Activated CD8-positive, alpha-beta memory T cell treated with anti-CD3 and anti-CD28 coated beads for 48 hours (primary cell): ENCODE measurements at places on chromosomes 12 and 14.

DNA sequence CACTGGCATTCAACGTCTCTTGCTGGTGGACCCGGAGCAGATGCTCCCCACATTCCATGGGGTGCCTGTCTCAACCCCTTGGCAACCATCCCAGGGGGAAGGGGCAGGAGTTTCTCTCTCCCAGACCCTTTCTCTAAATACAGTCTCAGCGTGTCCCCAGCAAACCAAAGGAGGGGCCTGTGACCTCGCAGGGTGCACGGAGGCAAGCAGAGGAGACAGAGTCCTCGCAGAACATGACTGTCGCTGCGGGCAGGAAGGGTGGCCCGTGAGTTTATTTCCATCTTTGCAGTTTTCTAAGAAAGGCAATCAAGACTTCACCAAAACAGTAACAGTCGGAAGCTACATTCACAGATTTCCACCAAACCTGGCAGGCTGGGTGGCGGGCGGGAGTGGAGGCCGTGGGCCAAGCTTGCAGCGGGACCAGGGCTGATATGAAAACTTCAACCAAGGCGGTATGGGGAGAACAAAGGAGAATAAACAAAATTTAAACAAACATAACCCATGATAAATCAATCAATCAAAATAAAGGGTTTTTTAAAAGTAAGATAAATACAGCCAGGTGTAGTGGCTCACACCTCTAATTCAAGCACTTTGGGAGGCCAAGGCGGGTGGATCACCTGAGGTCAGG lies 18.6 kb downstream of the BRF1 start:
- DNase-seq = no peak

- no peak for DNase-seq
These were observed 93.9 kb downstream of the PLBD1 start for GRCh38 chr12:14473707-14474287.

GRCh38 chr12:3363608-3364007 lies 127.4 kb upstream of the PRMT8 start:
- DNase-seq = no peak

DNA sequence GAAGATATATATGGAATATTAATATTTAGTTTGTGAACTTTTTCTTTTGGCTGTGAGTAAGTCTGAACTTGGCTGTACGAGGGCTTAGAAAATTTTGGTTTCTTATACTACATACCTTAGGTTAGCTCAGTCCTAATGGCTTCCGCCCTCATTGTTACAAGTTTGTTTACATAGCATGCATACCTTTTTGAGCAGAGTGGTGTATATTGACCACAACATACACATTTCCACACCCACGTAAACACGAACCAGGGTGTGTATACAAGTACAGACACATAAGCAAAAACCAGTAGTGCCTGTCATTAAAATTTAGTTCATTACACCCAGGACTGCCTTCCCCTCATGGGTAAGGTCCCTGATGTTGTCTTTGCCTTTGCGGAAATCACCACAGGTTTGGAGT lies 230.2 kb upstream of the RGS6 start:
- no peak for DNase-seq

- no peak for DNase-seq
These were observed 326.6 kb downstream of the LRIG3 start for GRCh38 chr12:58593557-58594304.

GRCh38 chr12:22855456-22855855 lies 230.5 kb downstream of the ETNK1 start:
- no peak for DNase-seq

- DNase-seq = no peak
These were observed 266.8 kb upstream of the CLEC14A start for GRCh38 chr14:38522724-38523123.

- DNase-seq = no peak
These were observed 10.1 kb upstream of the JDP2 start for GRCh38 chr14:75417674-75418073.

DNA sequence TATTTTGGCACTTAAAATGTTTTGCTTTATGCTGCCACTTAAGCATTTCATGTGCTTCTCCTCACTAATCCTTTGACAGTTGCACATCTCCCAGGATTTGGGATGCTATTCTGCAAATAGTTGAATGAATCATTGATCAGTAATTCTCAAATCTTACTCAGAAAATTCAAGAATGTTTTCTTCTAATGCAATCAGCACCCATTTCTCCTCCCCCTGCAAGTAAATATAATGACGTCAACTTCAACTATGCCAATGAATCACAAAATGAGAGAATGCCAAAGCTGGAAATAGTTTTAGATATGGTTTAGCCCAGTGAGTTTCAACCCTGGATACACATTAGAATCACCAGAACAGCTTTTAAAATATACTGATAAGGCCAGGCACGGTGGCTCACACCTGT lies 2.1 kb upstream of the BLOC1S1 start:
- DNase-seq = no peak

DNA sequence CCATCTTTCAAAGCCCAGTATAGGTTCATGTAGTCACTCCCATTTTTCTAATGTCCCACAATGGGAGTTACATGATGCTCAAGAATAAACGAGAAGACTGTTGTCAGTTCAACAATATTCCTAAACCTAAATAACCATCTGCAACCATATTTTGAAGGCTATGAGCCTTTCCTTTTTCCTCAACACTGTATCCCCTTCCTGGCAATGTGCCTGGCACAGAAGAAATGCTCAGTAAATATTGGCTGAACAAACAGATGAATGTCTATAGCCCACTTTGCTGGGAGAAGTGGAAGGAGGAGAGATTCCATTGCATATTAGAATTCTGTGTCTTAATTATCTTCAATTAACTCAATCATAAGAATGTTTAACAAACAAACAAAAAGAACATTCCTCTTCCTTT lies 6.1 kb downstream of the ARMH4 start:
- DNase-seq = no peak

GRCh38 chr12:3463921-3464320 lies 27.1 kb upstream of the PRMT8 start:
- DNase-seq = no peak

DNA sequence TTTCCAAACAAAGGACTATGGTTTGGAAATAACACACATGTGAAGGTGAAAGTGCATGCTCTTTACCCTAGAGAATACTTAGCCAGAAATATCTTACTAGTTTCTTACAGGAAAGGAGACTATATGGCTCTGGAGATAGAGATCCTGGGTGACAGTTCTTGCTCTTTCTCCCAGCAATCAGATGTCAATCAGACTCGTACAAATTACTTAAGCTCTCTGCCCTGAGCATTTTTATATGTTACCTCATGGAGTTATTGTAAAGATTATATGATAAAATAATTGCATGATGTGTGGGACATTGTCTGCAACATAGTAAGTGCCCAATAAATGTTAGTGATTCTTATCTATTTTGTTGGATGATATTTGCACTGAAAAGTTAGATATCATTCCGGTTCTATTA lies 76.8 kb downstream of the FAR2 start:
- DNase-seq = no peak

DNA sequence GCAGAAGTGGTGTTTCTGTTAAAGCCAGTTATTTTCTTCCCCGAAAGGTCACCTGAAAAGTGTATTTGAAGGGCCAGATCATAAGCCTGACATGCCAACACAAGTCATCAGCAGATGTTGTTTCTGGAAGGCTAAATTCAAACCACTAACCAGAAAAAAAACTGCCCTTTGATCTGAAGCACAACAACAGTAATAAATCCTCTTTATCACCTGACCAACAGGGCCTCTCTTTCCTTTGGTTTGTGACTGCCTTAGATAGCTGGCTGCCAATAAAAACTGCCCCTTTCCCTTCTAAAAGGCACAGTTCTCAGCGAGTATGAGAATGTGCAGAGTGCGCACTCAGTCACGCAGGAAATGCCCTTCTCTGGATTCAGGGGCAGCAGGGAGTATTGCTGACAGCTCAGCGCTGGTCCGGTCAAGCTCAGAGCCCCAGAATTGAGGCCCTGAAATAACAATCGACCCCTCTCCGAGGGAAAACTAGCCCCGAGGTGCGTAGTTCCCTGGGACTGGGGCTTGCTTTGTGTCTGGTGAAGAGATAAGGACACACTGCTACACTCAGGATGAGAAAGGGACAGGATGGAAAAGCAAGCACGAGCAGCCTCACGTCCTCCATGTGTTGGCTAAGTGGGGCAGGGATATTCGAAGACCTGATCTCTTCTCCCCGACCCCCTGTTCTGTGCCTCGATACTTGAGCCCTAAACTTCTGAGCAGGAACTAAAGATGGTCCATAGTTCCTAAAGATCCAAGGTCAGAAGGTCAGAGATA lies 184.2 kb upstream of the GZMB start:
- DNase-seq = no peak

DNA sequence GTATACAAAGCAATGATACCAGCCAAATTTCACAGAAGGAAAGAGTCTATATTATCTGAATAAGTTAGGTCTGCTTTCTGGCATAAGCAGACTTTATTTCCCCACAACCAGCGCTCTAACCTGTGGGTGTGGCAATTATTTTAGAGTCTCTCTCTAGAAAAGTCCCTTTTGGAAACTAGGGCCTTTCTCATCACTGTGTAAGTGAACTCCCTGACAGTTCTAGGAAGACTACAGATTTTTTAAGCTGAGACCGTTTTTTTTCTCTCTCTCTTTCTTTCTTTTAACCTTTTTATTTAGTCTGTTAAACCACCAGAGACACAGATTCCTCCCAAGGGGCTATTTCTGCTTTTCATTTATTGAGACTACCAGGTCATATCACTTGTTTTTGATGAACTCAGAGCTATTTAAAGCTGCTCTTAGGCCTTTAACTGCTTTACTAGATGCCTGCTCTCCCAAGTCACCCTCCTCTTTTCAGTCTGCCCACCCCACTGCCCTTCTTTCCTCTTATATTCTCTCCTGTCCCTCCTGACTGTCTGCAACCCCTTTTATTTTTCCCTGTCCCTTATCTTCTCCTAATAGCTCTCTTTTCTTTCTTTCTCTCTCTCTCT lies 69.2 kb upstream of the ARHGAP5 start:
- no peak for DNase-seq

DNA sequence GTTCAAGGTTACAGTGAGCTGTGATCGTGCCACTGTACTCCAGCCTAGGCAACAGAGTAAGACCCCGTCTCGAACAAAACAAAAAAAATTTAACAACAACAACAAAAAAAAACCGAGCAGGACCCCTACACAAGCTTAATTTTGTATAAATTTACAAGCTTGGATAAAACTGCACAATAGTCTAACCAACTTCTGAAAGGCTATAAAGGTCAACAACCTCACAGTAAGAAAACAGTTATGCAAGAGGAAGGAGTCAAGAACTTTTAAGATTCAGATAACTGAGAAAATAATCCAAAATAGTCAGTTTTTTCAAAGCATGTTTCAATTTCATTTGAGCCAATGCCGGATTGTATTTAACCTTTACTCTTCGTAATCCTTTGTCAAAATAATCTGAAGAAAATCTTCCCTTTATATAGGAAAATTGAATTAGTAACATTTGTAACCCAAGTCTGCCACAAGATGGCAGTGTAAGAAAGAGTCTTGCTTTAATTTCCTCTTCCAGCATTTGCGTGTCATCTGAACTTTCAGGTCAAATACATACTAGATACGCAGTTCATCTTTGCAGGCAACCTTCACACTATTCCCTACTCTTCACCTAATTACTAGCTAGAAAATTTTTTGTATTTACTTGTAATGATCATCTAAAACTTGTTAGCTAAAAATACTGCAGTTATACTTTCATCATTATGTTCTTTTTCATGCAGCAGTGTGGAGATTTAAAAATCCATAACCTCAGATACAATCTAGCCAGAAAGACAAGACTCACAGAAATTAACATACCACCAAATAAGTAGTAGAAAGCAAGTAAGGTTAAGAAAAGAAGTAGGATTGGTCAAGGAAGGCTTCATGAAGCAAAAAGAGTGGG lies 5.8 kb downstream of the CCNB1IP1 start:
- DNase-seq = no peak

GRCh38 chr12:121059031-121059898 lies 20.2 kb upstream of the OASL start:
- DNase-seq = no peak

DNA sequence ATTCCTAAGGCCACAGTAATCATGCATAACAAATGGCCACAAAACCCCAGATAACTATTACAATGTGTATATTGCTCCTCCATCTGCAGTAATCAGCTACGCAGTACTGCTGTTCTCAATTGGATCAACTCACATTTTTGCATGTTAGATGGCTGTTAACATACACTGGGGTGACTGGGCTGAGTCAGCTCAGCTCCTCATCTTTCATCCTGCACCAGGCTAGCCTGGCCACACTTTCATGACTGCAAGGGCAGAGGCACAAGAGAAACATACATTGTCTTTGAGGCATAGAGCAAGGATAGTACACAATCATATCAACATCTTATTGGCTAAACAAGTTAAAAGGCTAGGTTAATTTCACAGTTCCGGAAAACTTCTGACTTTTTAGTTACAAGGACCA lies 306.6 kb downstream of the SLC6A15 start:
- DNase-seq = no peak

GRCh38 chr12:65907513-65907912 lies 83.2 kb downstream of the HMGA2 start:
- no peak for DNase-seq

GRCh38 chr14:71063351-71063750 lies 156.1 kb downstream of the PCNX1 start:
- no peak for DNase-seq

GRCh38 chr14:104634886-104635570 lies 30.5 kb upstream of the TMEM179 start:
- no peak for DNase-seq

DNA sequence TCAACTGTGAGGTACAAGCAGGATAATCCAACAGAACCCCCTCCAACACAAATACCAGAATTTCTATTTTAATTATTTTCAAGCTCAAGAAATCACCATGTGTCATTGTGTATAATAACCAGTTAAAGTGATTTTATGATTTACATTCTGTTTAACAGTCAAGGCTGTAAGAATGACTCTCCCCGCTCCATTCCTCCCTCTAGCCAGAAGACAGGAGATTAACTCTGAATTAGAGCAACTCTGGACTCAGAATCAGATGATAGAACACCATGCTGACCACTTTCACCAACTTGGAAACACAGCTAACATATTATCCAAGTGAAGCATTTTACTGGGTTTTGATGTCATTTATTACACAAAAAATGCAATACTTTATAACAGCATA lies 71.9 kb downstream of the ATP2B1 start:
- no peak for DNase-seq

DNA sequence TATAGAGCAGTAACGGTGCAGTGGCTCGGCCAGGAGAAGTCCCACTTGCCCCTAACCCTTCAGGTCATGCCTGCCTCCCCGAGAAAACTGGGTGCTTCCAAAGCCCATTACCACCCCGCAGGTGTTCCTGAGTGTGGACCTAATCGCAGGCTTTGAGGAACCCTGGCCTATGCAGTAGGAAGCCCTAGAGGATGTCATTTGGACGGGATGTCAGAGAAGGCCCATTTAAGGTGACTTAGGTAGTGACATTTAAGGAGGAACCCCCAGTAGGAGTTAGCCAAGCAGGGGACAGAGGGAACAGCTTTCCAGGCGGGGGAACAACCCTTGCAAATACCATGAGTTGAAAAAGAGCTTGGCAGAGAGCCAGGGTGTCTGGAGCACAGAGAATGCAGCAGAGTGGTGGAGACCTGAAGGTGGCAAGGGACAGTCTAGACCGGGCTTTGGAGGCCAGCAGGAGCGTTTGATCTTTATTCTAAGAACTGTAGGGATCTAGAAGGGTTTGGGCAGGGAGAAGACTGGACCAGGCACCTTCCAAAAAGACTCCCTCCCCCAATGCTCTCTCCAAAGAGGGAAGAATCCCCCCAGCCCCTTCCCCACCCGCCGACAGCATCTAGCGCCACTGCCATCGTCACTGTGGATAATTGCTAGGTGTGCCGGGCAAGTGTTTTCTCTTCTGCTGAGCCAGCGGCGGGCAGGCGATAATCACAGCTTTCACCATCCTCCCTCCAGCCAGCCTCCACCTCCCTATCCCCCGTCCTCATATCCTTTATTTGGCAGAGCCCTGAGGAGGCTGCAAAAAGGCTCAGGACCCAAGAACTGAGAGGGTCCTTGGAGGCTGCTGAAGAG lies 33.3 kb upstream of the BEGAIN start:
- no peak for DNase-seq
